ENCODE measurements at places on chromosomes 11 and 22. TPM values are rescaled to one million over a fixed set of nuclear protein-coding genes. Genes with fewer than 3 reads are reported as not detected.
A peak's percentile ranks its signal among the peaks of the same experiment; 100 is the strongest.

DNA sequence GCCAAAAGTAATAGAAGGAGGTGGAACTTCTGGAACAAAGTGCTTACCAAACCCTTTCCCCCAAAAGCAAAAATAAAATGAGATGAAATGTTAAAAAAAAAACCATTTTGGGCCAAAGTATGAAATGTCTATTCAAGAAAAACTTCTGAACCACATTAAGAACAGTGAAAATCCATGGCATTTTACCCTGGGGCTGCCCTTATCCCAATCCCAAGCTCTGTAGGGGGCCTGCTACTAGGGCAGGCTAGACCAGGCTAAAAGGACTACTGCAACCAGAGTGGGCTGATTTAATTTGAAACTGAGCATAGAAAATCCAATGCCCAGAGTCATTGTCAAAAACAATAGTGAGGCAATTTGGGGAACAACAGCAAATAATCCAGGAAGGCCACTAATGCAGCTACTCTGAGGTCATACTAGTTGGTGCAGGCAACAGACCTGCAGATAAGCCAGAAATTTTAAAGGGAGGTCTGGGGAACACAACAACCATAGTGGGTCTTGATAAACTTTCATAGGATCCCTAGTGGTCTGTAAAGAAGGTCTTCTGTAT lies 99.4 kb downstream of the RELT start:
- DNase-seq: no peak

GRCh38 chr11:6608011-6608410 lies 4.0 kb downstream of the TAF10 start:
- no peak for DNase-seq

- no peak for DNase-seq
Observed at GRCh38 chr22:42299586-42300258, 29.3 kb upstream of the TCF20 start.

DNA sequence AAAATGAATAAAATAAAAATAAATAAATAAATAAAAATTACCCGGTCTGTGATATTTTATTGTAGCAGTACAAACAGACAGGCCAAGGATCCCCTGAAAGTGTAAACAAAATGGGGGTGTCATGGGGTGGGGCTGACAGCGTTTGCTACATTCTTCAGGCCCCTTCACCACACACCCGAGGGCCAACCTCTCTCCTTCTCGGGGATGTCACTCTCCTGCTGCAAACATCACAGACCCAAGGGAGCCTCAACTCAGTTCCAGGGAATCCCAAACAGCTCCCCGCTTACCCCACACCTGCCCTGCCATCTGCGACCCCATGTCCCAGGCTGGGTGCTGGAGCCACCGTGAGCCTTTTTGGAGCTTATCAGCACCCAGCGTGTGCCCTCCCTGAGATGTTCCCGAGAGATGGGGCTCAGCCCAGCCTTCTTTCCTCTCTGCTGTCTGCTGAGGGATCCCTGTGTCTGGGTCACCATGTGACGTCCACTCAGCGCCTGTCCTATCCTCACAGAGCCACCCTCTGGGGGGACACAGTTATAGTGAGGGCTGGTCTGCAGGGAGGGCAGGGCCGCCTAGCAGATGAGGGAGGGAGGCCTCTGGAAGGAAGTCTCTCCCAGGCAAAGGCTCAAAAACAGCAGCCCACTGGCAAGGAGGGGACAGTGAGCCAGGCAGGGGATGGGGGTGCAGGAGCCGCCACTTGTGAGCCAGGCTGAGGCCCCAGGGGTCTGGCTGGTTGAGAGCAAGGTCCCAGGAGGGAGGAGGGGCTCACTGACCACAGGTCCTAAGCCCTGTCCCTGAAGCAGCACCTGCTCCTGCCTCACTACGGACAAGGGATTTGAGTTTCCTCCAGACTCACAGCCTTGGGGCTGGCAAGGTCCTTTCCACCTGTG lies 1041.6 kb downstream of the BRD1 start:
- no peak for DNase-seq

DNA sequence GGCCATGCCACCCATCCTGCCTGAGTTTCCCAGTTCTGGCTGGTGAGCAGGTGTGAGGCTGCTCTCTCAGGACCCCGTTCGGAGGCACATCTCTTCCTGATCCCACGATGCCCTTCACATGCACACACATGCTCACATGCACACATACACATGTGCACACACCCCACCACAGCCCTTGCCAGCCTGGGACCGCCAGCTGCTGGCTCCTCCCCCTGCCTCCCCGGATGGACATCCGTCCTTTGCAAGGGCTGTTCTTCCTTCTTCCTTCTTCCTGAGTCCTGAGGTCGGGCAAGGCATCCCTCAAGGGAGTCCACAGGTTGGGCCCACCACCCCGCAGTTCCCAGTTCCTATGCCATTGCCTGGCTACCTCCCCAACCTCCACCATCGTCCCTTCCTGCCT lies 10.5 kb upstream of the CDKN1C start:
- no peak for DNase-seq

GRCh38 chr11:121163658-121164308 lies 62.7 kb downstream of the TECTA start:
- DNase-seq: no peak

- no peak for DNase-seq
Observed at GRCh38 chr22:47331750-47332149, 569.3 kb downstream of the TBC1D22A start.

- DNase-seq: no peak
Observed at GRCh38 chr11:33225371-33225770, 31.8 kb upstream of the HIPK3 start.

GRCh38 chr11:105057432-105057831 lies 12.3 kb upstream of the CARD16 start:
- DNase-seq: no peak

- peak; percentile 33 for DNase-seq
Observed at GRCh38 chr22:49976439-49977175, 16.0 kb downstream of the PIM3 start.

GRCh38 chr11:9759519-9760192 lies 95.8 kb downstream of the SWAP70 start:
- peak; percentile 53 for DNase-seq

DNA sequence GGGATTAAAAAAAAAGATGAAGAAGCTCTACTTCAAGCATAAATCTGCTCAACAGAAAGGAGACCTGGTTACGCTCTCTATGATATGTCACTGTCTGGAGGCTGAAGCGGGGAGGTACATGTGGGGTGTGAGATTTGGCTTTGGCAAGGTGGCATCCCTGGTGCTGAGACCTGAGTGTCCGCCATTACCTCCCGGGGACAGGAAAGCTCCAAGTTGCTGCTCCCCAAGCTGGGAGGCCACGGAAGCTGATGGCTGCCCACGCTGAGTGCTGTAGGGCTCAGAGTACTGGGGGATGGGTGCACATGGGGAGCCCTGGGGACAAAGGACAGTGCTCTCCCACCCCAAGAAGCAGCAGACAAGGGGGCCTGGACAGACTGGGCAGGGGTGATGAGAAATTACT lies 167.9 kb downstream of the DSCAML1 start:
- no peak for DNase-seq

The MGAT3 gene
- 0.13 TPM for total RNA-seq

The POU2AF3 gene
- 0.58 TPM for total RNA-seq

The CHRM1 gene
- not detected for total RNA-seq

The CCDC116 gene
- 0.45 TPM for total RNA-seq

The PKP3 gene
- total RNA-seq: 1.2 TPM
